Activated T-cell treated with anti-CD3 and anti-CD28 coated beads for 1 hour (primary cell): ENCODE measurements at places on chromosomes 1 and 21.

DNA sequence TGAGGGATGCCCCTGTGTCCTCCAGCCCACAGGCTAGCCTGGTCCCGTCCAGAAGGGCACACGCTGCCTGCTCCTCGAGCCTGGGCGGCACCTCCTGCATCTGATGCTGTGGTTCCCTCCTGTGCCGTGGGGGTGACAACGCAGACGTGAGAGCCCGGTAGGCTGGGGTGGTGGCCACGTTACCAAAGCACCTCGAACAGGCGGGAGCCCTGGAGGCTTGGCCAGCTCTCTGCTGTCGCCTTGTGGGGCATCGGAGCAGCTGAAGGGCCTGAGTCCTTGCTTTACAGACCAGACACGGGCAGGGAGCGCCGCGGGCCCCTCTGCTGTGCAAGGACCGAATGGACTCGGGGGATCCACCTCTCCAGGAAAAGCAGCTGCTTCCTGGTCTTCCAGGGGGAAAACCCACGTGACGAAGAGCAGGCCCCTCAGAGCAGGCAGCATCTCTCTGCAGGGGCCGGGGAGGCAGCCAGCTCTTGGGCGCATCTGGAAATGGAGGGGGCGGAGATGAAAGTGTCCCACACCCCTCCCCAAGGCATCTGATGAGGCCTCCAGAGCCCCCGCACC lies 133.3 kb downstream of the NPHP4 start:
- no peak for DNase-seq

GRCh38 chr1:36924282-36924811 lies 110.0 kb downstream of the GRIK3 start:
- no peak for DNase-seq

- no peak for DNase-seq
Measured at GRCh38 chr1:6592865-6593593, 9.6 kb downstream of the KLHL21 start.

DNA sequence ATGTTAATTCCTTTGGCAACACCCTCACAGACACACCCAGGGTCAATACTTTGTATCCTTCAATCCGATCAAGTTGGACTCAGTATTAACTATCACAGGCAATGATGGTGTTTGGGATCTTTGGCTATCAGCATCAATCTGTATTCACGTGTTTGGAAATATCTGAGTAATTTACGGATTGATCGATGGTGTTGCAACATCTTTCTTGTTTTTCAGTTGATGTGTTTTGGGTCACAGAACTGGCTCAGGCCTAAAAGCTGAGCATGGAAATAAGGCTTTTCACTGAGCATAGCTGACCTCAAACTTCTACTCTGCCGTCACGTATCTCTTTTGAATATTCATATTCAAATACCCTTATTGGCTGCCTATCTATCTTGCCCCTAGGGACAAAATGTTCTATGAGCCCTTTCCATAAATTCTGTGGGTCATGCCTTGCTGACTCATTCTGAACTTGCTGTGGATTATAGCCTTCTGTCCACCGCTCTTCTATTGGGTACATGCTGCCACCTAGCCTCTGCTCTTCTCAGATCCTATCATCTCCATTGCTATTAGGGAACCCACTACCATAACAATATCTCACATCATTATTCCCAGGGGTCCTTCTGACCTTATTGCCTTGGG lies 156.0 kb downstream of the PDE4B start:
- no peak for DNase-seq

- DNase-seq, result no peak
Measured at GRCh38 chr1:230749635-230750034, 2.4 kb downstream of the CAPN9 start.

GRCh38 chr21:35291973-35292627 lies 243.0 kb upstream of the RUNX1 start:
- no peak for DNase-seq

DNA sequence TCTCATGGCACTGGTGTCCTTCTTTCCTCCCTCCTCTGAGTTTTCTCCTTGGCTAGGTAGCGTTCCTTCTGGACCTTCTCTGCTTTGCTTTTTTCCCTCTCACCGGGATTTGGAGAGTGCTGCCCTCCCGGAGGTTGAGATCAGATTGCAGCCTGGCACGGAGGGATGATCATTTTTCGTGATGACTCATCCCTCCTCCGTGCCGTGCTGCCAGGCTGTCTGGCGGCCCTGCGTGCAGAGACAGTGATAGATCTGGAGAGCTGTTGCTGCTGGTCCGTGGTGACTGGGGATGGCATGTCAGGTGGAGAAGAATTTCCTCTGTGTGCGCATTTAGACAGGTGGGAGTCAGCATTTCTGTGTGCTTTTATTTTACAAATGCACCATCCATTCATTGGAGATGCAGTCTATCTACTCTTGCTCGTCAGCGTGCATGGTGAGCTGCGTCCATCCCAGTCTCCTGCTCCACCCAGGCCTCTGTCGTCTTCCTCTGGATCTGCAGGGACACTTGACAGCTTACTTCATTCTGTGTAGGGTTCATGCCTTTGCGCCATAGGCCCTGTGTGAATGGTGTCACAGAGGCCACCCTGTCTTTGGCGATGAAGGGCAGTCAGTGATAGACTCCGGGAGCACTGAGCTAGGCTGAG lies 104.4 kb downstream of the PCBP3 start:
- DNase-seq, result no peak
